CD8-positive, alpha-beta T cell (primary cell): ENCODE measurements at places on chromosomes 13 and 19.

GRCh38 chr13:110135977-110136597, 170.9 kb downstream of the COL4A1 start:
- DNase-seq: no peak

DNA sequence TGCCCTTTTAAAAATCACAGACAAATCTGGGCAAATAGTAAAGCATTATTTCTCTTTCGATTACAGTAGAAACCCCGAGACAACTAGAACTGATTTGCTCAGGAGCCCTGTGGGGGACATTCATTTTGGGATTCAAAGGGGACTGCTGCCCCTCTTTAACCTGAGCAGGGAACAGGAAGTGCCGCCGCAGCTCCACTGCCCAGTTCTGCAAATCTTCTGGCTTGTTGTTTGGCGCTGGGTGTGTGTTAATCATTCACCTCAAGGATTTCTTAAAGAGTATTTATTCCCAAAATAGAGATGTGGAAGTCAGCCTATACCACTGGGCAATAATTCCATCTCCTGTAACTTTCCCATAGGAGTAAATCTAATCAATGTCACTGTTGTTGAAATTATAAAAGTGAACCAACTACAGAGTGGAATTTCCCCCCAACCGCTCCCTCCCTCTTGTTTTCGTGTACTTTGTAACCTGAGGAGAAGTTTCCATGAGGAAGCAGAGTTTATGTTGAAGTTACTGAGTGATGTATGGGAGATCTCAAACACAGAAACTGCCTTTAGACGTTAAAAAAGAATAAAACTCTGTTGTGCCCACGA, 515.8 kb downstream of the KLF12 start:
- DNase-seq: no peak

DNA sequence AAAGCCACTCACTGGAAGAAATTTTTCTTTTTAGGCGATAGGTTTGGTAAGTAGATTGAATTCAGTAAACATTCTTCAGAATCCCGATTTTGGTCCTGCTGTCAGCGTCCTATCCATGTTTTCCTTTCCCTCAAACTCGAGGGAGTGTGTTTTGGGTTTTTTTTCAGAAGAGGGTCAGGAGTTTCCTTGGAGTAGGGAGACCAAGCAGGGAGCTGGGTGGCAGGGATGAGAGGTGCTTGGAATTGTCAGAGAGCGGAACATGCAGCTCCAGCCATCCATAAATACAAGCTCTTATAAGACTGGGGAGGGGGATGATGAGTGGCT, 1.6 kb upstream of the PCDH8 start:
- DNase-seq: no peak

DNA sequence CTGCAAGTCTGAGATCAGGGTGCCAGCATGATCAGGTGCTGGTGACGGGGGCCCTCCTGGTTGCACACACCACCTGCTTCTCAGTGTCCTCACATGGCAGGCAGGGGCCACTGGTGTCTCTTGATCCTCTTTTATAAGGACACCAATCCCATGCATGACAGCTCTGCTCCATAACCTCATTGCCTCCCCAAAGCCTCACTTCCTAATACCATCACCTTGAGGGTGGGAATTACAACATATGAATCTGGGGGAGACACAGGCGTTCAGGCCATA, 15.0 kb upstream of the MIER2 start:
- no peak for DNase-seq

GRCh38 chr13:113915786-113916329, 52.0 kb upstream of the GAS6 start:
- no peak for DNase-seq
